ENCODE measurements at places on chromosomes 12 and 14.

GRCh38 chr14:70599345-70599744 lies 1.1 kb downstream of the MED6 start:
- DNase-seq: no peak

DNA sequence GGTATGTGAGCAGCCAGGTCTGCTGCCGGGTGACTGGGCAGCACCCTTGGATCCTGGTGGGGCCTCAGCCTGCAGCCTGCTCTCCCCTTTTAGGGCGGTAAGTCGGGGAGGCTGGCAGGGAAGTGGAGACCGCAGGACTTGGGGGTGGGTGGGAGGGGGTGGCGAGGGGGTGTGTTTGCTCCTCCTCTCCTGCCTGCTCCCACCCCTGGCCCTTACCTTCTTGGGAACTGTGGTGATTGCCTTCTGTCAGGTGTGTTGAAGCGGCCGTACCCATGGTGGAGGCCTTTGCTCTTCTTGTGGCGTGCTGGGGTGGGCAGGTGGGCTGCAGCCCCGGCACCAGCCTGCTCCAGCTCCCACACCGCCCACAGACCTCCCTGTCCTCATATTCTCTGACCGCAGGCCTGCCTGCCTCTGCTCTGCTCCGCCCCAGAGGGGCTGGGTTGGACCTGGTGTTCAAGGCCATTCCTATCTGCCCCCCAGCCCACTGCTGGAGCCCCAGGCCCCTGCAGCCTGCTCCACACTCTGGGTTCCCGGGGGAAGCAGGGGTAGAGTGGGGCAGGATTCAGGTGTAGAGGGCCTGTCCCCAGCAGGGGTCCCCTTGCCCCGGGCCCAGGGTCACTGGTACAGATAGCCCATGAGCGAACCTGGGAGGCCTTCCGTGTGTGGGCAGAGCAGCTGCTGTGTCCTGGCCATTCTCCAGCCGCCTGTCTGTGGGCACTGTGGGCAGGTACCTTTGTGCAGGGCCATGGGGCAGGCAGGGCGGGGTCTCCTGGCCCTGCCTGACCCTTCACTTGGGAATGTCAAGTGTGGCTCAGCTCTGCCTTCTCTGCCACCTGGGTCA lies 5.2 kb downstream of the TEDC1 start:
- no peak for DNase-seq

- DNase-seq: no peak
Observed at GRCh38 chr14:42428996-42429395, 822.3 kb downstream of the LRFN5 start.

DNA sequence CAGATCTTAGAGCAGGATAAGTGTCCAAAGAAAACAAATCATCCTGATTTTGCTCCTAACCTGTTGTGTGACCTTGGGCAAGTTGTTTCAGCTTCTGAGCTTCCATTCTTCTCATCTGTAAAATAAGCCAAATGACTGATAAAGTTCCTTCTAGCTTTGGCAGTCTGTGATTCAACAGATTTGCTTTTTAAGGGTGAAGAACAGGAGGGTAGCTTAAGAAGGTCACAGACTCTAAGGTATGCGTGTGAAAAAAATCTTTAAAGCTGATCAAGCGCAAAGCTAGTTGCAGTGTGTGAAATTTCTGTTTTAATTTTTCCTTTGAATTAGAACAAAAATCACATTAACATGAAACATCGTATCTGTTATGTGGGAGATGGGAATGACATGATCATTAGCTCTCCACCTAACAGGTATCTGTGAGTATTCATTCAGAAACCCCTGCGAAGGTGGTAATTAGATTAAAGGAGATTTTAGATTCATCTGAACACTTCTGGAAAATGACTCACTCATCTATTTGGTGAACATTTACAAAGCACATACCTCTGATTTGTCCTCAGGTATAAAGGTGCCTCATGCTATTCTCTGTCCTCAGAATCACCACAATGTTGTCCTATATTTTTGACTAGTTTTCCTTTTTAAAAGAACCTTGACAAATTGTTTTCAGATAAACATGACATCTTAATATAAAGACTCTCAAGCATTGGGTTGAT lies 131.9 kb upstream of the CPM start:
- no peak for DNase-seq

- no peak for DNase-seq
Observed at GRCh38 chr12:2963760-2964292, 4.6 kb downstream of the TEAD4 start.

- DNase-seq: no peak
Observed at GRCh38 chr14:52995998-52996397, 45.1 kb upstream of the FERMT2 start.

- DNase-seq: no peak
Observed at GRCh38 chr14:27845241-27845850, 921.2 kb upstream of the FOXG1 start.

DNA sequence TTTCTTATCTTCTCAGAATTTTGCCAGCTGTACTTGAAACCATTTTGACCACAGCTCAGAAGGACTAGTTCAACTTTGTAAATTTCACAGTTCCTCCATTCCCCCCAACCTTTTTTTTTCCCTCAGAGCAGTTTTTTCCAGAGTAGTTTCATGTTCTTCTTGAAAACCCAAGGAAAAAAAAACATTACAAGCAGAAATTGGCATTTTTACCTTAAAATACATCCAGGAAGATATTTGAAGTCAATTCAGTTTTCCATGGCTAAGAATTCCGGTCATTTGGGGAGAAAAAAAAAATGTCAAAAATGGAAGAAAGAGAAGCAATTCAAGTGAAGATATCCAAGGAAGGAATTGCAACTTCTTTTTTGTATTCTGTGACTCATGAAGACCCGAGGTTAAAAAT lies 39.5 kb downstream of the SYNE2 start:
- DNase-seq: no peak

DNA sequence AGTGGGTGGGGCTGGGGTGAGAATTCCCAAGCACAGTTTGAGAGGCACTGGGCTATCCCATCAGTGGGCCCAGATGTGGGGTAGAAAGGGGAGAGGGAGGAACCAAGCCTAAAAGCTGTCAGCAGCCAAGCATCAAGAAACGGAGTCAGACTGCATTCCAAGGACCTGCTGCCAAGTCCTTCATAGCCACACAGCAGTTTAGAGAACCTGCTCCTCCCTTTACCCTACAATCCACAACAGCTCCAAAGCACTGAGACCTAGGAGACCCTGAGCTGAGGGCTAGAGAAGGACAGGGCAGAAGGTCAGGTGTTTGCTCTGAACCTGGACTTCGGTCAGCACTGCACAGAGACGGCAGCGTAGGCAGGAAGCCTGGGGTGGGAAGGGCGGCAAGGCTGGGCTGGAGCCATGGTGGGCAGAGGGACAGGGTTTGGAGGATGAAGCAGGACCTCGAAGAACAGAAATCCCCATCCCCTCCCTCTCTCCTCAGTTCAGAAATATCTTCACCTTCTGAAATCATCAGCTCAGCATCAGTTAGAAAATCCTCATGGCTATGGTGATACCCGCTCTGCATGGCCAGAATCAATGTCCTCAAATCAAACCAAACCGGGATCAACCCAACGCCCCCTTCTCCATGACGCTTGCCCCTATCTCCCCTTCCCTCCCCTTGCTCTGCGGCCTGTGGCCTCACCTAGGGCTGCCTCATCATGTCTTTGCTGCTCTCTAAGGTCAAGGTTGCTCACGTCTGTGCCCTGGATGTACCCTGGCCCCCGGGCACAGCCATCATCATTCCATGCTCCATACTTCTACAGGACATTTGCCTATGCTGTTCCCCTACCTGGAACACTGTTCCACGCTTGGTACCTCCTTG lies 12.9 kb upstream of the SERPINA4 start:
- no peak for DNase-seq

- DNase-seq: peak; percentile 40
Observed at GRCh38 chr14:35285168-35286002, 6.8 kb upstream of the PSMA6 start.

GRCh38 chr14:95011445-95012006 lies 145.8 kb downstream of the DICER1 start:
- DNase-seq: no peak

- DNase-seq: no peak
Observed at GRCh38 chr12:11651785-11652184, 2.3 kb downstream of the ETV6 start.

- DNase-seq: no peak
Observed at GRCh38 chr14:32629236-32629635, 300.1 kb downstream of the AKAP6 start.

DNA sequence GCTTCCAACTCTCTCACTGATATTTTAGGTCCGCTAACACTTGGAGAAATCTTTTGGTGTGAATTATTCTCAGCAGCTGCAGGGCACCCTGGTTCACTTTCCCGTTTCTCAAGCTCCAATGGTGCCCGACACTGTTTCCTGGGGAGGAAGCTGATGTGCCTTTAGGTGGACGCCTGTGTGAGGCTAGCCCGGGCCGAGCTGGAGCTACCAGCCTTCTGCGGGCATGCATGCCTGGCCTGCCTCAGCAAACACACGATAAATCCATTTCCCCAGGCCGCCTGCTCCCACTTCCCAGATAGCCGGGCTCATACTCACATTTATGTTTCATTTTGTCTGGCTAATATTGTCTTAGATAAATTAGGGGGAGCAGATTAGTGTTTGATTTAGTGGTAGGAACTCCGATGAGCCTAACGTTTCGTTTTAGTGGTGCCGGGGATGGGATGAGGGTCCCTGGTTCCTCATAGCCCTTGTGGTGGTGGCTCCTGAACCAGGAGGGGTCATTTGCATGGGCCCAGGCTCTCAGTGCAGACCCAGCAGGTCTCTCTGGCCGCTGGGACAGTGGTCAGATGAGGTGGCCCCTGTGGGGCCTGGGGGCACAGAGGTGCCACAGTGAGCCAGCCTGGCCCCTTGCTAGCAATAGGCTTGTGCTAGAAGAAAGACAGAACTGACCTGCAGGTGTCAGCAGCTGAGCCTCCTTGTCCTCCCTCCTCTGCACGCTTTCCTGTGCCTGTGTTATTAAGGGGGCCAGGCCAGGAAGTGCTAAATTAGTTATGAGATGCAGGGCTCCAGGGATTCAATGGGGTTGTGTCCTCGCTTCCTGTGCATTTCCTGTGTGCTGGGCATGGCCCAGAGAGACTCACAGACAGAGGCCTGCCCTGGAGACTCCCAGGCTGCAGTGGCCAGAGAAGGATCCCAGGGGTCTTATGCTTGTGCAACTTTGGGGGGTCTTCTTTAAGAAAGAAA lies 88.3 kb downstream of the KIF26A start:
- no peak for DNase-seq

Measured in stimulated activated CD4-positive, alpha-beta T cell treated with anti-CD3 and anti-CD28 coated beads, Interleukin-4, amount 100 ng/mL, for 24 hours (primary cell).